ENCODE measurements at places on chromosomes 13 and 19.

DNA sequence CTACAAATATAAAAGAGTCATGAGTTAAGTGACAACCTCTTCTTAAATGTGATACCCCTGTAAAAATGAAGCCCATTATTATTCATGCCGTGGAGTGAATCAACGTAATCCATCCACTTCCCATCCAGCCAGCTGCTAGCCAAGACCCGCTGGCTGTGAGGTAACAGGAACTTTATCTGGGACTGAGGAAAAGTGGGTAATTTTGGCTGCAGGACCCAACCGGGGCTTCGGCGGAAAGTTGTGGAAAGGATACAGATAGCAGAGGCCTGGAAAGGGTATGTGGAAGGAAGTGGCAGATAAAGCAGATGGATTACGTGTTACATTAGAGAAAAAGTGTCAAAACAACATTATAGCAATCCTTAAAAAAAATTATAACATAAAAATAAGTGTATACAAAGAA is 48.3 kb downstream of the SLC7A1 start:
- no peak for DNase-seq

DNA sequence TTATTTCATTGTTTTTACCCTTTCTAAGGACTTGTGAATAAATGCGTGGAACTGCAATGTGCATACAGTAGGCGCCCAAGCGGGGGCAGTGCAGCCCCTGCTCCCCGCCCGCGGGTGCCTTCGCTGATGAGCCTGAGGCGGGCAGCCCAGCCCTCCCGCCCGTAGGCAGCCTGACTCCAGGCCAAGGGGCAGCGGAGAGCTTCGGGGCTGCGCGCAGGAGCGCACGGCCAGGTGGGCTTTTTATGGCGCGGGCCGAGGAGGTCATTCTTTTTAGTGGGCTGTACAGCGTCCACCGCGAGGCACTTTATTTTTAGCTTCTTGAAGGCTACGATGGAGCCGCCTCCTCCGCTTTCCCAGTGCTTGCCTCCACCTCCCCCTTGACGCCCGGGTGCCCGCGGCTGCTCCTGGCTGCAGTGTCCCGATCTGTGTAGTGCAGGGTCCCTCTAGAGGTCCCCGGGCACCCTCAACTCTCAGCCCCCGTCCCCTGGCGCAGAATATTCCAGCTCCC is 60.5 kb downstream of the CCNE1 start:
- no peak for DNase-seq

DNA sequence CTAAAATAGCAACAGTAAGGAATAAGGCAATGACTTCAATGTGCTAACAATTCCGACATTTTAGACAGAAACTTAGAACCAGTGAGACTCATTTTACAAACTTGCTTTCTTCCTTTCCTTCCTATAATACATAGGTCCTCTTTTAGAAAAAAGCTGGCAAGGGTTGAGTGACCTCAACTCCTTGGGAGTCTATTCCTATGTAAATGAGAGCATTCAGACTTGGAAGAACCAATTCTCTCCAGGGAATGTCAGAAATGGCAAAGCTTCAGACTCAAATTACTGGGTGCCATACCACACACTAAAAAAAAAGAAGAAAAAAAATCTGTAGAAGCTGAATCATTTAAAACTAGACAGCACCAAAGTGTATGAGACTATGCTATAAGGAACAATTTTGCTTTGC is 1328.2 kb downstream of the OLFM4 start:
- no peak for DNase-seq

DNA sequence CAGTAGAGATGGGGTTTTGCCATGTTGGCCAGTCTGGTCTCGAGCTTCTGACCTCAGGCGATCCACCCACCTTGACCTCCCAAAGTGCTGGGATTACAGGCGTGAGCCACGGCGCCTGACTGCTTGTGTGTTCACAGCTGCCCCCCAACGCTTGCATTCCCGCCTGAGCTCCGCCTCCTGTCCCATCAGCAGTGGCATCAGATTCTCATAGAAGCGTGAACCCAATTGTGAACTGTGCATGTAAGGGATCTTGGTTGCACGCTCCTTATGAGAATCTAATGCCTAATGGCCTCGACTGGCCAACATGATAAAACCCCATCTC is 75.9 kb downstream of the GADD45B start:
- DNase-seq = no peak

DNA sequence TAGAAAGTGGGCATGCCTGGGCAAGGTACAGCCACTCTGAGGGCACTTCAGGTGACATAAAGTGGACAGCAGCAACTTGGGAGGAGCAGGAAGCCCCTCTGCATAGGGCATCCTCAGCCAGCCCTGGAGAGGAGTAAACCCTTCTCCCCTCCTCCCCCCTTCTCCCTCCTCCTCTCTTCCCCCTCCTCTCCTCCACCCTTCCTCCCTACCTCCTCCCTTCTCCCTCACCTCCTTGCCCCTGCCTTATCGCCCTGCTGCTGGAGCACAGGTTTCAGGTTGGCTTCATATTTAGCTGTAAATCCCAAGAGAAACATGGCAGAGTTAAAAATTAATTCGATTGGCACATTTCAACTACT is 30.5 kb upstream of the ATP12A start:
- no peak for DNase-seq

DNA sequence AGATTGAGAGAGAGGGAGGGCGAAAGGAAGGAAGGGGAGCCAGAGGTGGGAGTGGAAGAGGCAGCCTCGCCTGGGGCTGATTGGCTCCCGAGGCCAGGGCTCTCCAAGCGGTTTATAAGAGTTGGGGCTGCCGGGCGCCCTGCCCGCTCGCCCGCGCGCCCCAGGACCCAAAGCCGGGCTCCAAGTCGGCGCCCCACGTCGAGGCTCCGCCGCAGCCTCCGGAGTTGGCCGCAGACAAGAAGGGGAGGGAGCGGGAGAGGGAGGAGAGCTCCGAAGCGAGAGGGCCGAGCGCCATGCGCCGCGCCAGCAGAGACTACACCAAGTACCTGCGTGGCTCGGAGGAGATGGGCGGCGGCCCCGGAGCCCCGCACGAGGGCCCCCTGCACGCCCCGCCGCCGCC is at the start of gene TNFSF11:
TNFSF11 (plus strand) TSS at position 142 of the 400 bp plus-strand sequence; CDS start at position 294, 152 bp downstream.
- no peak for DNase-seq

DNA sequence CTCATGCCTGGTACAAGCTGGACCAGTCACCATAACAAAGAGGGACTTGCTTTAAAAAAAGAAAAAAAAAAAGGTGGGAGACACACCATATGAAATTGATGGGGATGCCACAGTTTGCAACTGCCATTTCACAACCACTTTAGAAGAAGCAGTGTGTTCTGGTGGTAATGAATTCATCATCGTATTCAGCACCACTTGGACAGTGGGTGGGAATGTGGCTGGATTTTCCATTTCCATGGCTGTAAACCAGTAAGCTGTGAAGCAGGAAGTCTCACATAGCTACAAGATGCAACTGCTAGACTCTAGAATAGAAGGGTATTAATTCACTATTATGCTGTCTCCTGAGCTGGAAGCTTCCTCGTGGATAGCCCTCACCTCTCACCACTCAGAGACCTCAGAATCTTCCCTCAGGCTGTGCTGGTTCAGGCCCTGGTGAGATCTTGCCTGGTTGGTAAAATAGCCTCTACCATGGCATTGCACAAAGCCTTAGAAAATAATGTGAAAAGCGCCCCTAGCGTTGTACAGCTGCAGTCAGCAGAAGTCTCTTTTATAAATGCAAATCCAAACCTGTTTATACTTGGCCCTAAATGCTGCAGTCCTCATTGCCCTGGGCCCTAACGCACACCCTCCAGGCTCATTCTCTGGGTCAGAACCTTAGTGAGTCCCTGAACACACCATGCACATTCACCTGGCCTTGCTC is 150.7 kb downstream of the KCTD15 start:
- no peak for DNase-seq

DNA sequence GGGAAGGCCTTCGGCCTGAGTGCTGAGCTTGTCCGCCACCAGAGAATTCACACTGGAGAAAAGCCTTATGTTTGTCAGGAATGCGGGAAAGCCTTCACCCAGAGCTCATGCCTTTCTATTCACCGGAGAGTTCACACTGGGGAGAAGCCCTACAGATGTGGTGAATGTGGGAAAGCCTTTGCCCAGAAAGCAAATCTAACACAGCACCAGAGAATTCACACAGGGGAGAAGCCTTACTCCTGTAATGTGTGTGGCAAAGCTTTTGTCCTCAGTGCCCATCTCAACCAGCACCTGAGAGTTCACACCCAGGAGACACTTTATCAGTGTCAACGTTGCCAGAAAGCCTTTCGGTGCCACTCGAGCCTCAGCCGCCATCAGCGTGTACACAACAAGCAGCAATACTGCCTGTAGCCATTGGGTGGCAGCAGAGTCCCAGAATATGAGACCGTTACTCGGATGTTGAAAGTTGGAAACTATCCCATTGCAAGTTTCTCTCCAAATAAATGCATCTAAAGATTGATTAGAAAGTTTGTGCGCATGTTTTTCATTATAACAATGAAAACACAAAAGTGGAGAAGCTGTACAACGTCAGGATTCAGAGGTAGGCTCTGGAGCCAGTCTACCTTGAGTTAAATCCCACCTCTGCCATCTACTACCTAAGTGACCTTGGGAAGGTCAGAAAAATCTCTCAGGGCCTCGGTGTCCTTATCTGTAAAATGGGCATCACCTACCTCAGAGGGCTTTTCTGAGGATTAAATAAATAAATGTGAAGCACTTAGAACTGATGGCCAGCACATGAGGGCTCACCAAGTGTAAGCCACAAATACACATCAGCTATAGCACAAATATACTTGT is 21.1 kb downstream of the ZNF473 start:
- DNase-seq = peak; percentile 51

Measured in CD4-positive, alpha-beta T cell (primary cell).